ENCODE measurements at places on chromosomes 16 and 17.
A peak's percentile ranks its signal among the peaks of the same experiment; 100 is the strongest.

DNA sequence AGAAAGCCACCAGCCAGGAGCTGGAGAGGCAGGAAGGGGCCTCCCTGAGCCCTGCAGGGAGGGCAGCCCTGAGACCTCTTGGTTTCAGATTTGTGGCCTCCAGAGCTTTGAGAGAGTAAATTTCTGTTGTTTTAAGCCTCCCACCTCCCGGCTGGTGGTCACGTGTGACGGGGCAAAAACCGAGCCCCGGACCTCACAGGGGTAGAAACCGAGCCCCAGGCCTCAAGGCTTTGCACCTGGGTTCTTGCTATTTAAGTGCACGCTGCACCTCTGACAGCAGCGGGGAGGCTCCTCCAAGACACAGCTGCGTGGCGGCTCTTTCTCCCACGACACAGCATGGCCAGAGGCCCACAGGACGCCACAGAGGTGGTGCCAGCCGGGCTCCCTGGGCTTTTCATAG is 17.4 kb upstream of the ZC3H18 start:
- DNase-seq, result no peak

GRCh38 chr17:4054446-4054845 is 88.4 kb downstream of the ZZEF1 start:
- no peak for DNase-seq

DNA sequence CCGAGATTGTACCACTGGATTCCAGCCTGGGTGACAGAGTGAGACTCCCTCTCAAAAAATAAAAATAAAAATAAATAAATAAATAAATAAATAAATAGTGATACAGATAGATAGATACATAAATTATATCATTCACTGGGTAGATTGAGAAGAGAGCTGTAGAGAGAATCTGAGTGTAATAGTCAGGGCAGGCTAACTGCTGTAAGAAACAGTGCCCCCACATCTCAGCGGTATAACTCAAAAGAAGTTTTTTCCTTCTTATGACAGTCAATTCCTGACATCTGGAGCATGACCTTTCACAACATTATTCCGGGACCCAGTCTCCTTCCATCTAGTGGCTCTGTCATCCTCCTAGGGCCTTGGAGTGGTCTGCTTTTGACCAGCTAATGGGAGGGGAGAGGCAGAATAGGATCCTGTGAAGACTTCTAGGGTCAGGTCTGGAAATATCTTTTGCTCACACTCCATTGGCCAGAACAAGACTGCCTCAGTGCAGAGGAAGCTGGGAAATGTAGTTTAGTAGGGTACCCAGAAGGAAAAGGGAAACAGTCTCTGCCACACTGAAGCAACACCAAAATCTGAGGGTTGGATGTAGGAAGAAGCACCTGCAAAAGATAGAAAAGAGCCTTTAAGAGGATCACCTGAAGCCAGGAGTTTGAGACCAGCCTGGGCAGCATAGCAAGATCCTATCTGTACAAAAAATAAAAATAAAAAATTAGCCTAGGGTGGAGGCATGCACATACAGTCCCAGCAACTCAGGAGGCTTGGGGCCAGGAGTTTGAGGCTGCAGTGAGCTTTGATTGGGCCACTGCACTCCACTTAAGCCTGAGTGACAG is 3.0 kb upstream of the QPRT start:
- DNase-seq, result peak; percentile 27

GRCh38 chr16:14560523-14560922 is 69.5 kb downstream of the PARN start:
- DNase-seq, result no peak

GRCh38 chr17:9937901-9938300 is 32.8 kb upstream of the RCVRN start:
- no peak for DNase-seq

- no peak for DNase-seq
These were observed 700 bp downstream of the CCDC43 start for GRCh38 chr17:44688675-44689476.

- no peak for DNase-seq
These were observed 675.3 kb downstream of the MAF start for GRCh38 chr16:78925083-78925767.

GRCh38 chr17:38603786-38604478 is 1.8 kb downstream of the SRCIN1 start:
- peak; percentile 30 for DNase-seq

DNA sequence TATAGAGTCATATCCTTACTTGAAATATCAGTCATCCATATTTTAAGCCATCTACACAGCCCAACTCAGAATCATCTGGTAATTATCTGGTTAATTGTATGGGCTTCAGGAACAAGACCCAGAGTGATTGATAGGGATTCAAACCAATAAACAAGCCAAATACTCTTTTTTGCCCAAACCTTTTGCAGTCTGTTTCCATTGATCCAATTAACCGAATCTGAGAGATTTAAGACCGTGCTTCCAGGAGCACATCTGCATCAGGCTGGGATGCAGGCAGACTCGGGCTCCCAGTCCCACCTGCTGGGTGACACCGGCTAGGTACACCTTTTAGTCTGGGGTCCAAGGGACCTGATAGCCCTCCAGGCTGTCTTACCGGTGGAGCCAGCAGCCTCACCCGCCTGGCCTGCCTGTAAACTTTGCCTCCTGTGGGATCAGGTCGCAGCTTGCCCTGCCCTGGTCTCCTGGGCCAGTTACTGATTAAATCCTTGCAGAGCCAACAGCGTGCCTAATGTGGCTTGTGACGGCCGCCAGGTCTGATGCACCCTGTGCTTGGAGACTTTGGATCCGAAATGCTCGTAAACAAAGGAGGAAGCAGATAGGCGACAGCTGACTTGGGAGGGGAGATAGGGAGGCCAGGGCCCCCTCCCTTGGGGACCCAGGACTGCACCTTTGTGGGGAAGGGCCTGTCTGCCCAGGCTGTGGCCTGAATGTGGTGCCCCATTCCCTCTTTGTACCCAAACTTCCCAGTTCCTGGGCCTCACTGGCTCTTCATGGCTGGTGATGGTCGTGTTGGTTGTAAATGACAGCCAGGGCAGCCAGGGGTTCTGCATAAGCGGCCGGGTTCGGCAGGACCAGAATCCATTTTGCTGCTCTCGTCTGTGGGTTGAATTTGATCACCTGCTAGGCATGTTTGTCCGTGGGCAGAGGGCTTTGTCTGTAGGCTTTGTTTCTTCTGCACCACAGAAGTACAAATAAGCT is 3.8 kb downstream of the CMIP start:
- DNase-seq, result no peak

GRCh38 chr17:58420827-58421226 is 3.5 kb upstream of the RNF43 start:
- no peak for DNase-seq

DNA sequence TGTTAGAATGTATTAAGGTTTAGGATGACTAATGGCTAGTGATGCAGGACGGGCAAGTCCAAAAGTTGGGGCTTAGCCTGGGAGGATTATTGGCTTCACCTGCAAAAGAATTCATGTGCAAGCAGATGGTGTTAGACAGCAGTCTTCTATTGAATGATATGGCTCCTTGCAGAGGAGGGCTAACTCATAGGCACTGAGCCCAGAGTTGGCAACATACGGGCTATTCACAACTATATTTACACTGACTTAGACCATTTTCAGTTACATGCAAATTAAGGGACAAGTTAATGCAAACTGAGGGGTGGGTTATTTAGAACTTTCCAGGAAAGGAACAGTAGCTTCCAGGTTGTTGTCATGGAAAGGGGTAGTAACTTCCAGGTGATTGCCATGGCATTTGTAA is 1017.1 kb upstream of the EEF2KMT start:
- DNase-seq, result peak; percentile 44

- no peak for DNase-seq
These were observed 13.4 kb upstream of the CES5A start for GRCh38 chr16:55888546-55888945.

DNA sequence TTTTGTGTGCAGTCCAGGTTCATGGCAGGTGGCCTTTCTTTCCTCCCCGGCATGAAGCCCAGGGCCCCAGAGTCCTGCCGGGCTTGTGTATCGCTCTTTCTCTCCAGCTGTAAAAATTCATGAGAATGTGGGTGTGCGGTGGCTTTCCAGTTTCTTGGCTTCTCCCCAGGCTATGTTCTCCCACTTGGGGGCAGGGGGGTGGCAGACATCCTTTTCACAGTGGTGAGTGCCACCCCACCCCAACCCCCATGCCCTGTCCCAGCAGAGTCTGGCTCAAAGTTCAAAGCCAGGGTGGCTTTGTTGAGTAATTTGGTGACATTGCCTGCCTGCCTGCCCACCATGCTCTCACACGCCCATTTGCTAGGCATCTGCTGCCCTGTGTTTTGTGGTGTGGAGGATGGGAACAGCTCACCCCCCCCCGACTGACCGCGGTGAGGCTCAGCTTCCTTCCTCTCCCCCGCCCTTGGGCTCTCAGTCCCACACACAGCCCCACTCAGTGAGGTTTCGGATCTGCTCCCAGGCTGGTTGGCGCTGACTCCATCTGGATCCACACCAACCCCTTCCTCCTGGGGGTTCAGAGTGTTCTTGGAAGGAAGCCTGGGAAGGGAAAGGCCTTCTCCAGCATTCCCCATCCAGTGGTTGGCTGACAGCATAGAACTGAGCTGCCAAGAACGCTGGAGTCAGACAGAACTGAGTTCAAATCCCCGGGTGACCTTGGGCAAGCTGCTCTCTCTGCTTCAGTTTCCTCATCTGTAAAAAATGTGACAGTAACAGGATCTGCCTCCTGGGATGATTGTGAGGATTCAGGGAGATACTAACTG is 36.0 kb downstream of the CHD9 start:
- peak; percentile 76 for DNase-seq

DNA sequence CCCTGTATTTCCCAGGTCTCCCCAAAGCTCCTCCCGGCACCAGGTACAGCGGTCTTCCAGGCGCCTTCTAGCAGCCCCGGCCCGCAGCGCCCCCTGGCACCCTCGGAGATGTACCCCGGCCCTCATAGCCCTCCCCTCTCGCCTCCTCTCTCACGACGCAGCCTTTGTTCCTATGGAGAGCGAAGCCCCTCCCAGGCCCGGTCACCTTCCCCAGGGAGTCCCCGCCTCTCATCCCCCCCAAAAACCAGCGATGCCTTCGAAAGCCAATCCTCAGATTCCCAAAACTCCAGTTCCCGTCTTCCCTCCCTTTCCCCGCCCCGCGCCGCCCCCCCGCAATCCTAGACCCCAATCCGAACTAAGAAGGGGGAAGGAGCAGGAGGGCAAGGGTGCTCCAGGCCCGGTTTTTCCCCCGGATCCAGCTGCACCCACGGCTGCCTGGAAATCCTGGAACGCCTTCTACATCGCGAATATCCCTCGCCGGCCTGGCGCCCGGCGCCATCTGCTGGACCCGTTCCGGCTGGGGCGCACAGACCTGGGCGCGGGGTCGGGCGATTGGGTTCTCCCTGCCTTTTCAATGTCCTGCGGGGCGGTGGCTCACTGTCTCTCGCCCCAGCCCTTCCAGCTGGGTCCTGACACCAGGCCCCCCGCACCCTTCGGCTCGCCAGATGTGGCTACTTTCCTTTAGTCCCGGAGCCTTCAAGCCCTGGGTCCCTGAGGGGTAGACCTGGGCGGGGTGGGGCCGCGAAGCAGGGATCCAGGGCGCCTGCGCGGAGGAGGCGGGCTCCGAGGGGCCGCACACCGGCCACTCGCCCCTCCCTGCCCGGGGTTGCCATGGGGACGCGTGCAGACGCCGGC is at the start of gene DNAH2:
Gene DNAH2, plus strand, starts transcription at position 844 of the 855 bp plus-strand sequence. CDS start 1,991 bp downstream, outside the sequence.
- peak; percentile 81 for DNase-seq

- DNase-seq, result peak; percentile 90
These were observed at the start of gene TMEM107 for GRCh38 chr17:8176197-8176940. Gene TMEM107 (minus strand): TSS chr17:8176380. CDS start chr17:8176286, 94 bp downstream.

DNA sequence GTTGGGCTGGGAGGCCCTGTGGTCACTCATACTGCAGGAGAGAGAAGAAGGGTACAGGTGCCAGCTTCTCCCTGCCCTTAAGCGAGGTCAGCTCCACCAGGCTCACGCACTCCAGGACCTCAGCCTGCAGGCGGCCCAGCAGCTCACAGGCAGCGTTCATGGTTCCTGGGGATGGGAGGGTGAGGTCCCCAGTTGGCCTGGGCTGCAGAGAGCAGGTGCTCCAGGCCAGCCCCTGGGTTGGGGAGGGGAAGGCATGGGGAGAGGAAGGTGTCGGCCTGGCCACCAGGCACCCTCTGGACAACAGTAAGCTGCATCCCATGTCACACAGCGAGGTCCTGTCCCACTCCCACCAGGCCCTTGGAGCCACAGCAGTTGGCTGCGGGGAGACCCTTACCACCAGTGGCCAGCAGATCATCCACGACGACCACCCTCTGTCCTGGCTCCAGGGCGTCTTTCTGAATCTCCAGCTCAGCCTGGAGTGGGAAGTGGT is 2.0 kb downstream of the APRT start:
- no peak for DNase-seq

DNA sequence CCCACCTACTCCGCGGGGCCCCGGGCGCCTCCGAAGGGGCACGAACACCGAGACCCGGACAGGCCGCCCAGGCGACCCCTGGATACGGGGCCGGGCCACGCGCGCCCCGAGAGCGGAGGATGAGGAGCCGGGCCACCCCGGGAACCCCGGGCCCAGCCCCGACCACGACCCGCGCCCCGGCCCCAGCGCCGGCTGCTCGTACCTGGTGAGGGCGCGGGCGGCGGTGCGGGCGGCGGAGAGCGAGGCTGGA is 192 bp downstream of the FASN start:
- DNase-seq, result no peak

GRCh38 chr17:49218941-49219913 is 8.7 kb downstream of the ABI3 start:
- no peak for DNase-seq

DNA sequence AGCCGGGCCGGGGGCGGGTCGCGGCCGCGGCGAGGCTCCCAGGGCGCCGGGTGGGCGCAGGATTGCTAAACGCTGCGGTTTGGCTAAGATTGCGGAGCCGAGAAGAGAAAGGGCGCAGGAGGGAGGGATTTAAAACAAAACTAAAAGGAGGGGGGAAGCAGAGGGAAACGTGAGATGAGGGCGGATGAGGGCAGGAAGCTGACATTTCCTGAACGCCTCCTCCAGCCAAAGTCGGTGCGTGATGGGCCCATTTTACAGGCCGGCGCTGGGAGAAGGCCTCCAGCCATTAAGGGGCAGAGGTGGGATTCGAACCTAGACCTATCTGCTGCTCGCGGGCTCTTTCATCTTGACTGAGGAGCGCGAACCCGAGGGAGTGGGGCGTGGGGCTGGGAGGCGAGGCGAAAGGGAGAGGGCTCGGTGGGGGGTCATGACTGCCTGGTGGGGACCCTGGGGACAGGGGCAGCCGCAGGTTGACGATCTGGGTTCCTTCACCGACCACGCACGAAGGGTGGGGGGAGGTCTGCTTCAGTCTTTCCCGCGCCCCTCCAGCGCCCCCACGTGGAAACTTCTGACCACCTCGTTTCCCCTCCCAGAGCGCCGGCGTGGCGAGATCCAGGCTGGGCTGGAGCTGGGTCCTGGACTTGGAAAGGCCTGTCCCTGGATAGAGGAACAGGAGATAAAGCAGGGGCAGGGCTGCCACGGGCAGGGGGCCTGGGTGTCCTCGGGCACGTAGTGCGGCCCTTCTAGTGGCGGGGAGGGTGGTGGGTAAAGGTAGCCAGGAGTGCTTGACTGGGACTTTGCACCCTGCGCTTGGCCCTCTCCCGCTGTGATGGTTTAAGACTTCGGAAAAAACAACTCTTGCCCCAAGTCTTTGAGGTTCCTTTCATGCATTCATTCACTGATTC is 3.8 kb upstream of the TAC4 start:
- DNase-seq, result peak; percentile 50
